ENCODE measurements at places on chromosomes 5 and 9. TPM values are rescaled to one million over a fixed set of nuclear protein-coding genes. Genes with fewer than 3 reads are reported as not detected.

The NELFB gene
- total RNA-seq: 78.6 TPM

The SLC46A2 gene
- total RNA-seq: not detected

The SRD5A1 gene
- 13.6 TPM for total RNA-seq

The MIER3 gene
- total RNA-seq: 20.0 TPM

The GALNT12 gene
- total RNA-seq: 1.2 TPM

The CNTLN gene
- 8.6 TPM for total RNA-seq

The GABRA6 gene
- not detected for total RNA-seq

The FUT7 gene
- not detected for total RNA-seq

The DND1 gene
- total RNA-seq: 0.13 TPM

The PCDHGA9 gene
- 1.8 TPM for total RNA-seq

The LHX3 gene
- not detected for total RNA-seq

The ENG gene
- 46.5 TPM for total RNA-seq

The TOR4A gene
- total RNA-seq: 28.9 TPM

The ANKRD34B gene
- not detected for total RNA-seq

The TLN1 gene
- 379 TPM for total RNA-seq

The RLN1 gene
- not detected for total RNA-seq

The ENTREP1 gene
- 3.5 TPM for total RNA-seq

The SLC36A2 gene
- not detected for total RNA-seq

The SURF6 gene
- 13.4 TPM for total RNA-seq

The KCNMB1 gene
- 0.35 TPM for total RNA-seq

The PCDHGB1 gene
- total RNA-seq: 0.59 TPM

The PTGES gene
- total RNA-seq: not detected

The C5orf52 gene
- total RNA-seq: not detected

The SLC4A9 gene
- not detected for total RNA-seq

The SPATA9 gene
- total RNA-seq: 0.11 TPM

The ARL10 gene
- 9.2 TPM for total RNA-seq

The GGTA1 gene
- total RNA-seq: 0.53 TPM

The IPO11 gene
- total RNA-seq: 79.0 TPM

The ZFP37 gene
- 2.3 TPM for total RNA-seq

The PCDHGA3 gene
- 0.26 TPM for total RNA-seq

The NUTM2G gene
- not detected for total RNA-seq

The IL33 gene
- 16.6 TPM for total RNA-seq

The GABRA1 gene
- total RNA-seq: not detected

The CDC20B gene
- 0.07 TPM for total RNA-seq

The BTNL3 gene
- total RNA-seq: not detected

The FLT4 gene
- 1.5 TPM for total RNA-seq

The CD274 gene
- total RNA-seq: 44.7 TPM

The GRIA1 gene
- not detected for total RNA-seq

The FCN2 gene
- total RNA-seq: not detected

The ANKRD55 gene
- total RNA-seq: 0.33 TPM

The SLC34A1 gene
- total RNA-seq: not detected

The THBS4 gene
- total RNA-seq: not detected

The FANCC gene
- 5.1 TPM for total RNA-seq

The CCL27 gene
- total RNA-seq: 0.14 TPM

The BARHL1 gene
- not detected for total RNA-seq

The MARCHF11 gene
- not detected for total RNA-seq
